ENCODE measurements at places on chromosomes 2 and 18. TPM values are rescaled to one million over a fixed set of nuclear protein-coding genes. Genes with fewer than 3 reads are reported as not detected.

Gene NFE2L2
- total RNA-seq: 54.1 TPM

Gene SPDYA
- 0.99 TPM for total RNA-seq

Gene DQX1
- 0.75 TPM for total RNA-seq

Gene CXCR4
- total RNA-seq: 81.0 TPM

Gene GREB1L
- total RNA-seq: not detected

Gene SP110
- 51.0 TPM for total RNA-seq

Gene MC2R
- total RNA-seq: not detected

Gene IL1R1
- 1.8 TPM for total RNA-seq
